Activated gamma-delta T cell treated with Interleukin-2 at 50 U/mL for 16 hours (primary cell): ENCODE measurements at places on chromosomes 2 and 18.

- DNase-seq = no peak
These were observed 176.2 kb upstream of the HDAC4 start for GRCh38 chr2:239576784-239577685.

DNA sequence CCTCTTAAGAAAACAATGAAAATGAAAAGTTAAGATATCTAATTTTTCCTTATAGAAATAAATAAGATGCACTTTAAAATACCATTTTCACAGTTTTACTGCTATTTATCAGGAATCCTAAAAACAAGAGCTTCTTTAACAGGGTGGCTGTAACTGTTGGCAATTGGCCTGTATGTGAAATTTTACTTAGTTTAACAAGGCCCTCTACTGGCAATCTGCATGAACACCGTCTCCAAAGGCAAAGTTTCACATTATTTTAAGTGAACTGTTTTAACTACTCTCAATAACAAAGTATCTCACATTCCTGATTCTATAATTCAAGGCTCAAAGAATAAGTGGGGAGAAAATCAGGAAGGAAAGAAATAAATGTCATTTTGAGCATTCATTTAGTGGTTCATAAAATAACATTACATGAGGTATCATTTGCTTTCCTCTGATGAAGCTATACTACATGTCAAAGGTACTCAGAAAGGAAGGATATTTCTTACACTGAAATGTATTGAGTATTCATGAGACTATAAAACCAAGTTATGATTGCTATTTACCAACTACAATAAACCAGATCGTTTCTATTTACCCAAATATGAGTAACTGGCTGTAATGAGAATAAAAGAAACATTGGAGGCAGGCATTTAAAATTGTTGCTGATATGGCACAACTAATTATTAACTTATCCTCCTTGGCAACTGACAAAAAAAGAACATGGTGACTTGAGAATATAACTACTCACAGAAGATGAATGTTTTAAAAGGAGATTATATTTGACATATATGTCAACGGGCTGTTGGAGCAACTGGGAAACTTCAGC lies 7.0 kb downstream of the NCKAP5 start:
- no peak for DNase-seq

GRCh38 chr2:38315707-38316333 lies 61.3 kb downstream of the ATL2 start:
- DNase-seq = no peak

- no peak for DNase-seq
These were observed 35.8 kb downstream of the PPIG start for GRCh38 chr2:169619946-169620345.

GRCh38 chr2:232438951-232439757 lies 16.8 kb upstream of the ALPI start:
- DNase-seq = peak; percentile 37

- DNase-seq = no peak
These were observed 75.5 kb downstream of the PLCL1 start for GRCh38 chr2:197879812-197880408.
